ENCODE measurements at places on chromosomes 11 and 22.

- DNase-seq = peak; percentile 34
Observed at GRCh38 chr11:19953909-19954308, 206.4 kb downstream of the DBX1 start.

DNA sequence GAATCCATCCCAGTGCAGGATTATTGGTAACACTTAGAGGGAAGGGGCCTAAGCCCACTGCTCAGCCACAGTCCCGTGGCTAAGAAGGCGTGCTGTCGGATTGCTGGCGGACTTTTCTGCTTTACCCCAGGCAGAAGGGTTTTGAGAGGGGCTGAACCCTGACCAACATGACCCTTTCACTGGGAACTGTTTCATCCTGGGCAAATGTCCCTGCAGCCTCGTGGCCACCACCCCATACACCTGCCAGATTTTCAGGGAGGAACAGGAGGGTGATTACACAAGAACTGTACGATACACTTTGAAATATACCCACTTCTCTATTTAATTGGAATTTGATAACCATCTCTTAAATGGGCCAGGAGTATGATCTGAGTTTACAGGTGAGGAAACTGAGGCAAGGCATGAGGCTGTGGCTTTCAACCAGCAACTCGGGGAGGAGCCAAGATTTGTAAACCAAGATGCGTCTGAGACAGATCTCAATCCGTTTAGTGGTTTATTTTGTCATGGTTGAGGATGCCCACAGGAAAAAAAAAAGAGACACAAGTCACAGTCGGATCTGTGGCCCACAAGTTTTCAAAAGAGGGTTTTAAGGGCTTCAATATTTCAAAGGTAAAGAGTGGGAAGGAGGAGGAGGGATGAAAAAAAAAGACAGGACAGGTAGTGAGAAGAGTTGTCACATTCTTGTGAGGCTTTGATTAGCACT, 6.1 kb upstream of the APOL3 start:
- DNase-seq = no peak

- no peak for DNase-seq
Observed at GRCh38 chr11:111465400-111465799, 46.8 kb downstream of the BTG4 start.

GRCh38 chr11:2415171-2415570, 14.6 kb downstream of the TSSC4 start:
- DNase-seq = no peak

GRCh38 chr22:45090497-45090910, 73.2 kb upstream of the NUP50 start:
- DNase-seq = no peak

GRCh38 chr11:125314276-125315078, 149.9 kb downstream of the PKNOX2 start:
- no peak for DNase-seq

DNA sequence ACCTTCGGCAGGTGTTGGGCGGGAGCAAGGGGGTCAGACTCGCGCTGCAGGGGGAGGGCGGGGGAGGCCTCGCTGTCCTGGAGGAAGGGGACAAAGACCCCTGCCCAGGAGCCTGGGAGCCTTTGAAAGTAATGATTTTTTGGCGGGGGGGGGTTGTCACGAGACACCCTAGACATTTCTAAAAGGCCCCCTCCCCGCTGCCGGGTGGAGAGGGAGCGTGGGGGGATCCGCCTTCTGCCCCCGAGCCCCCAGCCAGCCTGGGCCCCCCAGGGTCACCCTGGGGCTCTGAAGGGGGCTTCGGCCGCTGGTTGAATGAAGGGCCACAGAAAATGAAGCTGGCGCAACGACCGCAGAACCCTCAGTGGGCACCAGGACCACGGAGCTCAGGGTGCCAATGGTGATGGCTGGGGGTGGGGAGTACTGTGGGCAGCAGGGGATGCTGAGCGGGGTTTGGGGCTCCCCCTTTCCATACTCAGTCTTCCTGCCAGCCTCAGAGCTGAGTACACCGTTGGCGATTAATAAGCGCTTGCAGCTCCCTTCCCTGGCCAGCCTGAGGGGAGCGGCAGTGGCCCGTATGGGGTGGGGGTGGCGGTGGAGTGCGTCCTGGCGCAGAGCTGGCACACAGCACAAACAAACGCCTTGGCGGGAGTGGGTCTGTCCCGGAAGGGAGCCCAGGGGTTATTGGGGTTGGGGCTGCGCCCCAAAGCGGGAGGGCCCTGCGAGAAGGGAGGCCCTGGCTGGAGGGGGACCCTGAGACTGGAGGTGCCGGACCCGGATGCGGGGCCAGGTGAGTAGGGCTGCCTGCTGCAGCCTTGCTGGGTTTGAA, 1.2 kb upstream of the DUSP8 start:
- DNase-seq = no peak
